ENCODE measurements at places on chromosomes 1 and 21.

- DNase-seq, result no peak
These were observed 579 bp upstream of the GTF2B start for GRCh38 chr1:88891951-88892340.

GRCh38 chr1:179779645-179780272, 36.7 kb downstream of the FAM163A start:
- DNase-seq, result no peak

- DNase-seq, result no peak
These were observed 26.9 kb upstream of the WNT4 start for GRCh38 chr1:22169816-22170215.

DNA sequence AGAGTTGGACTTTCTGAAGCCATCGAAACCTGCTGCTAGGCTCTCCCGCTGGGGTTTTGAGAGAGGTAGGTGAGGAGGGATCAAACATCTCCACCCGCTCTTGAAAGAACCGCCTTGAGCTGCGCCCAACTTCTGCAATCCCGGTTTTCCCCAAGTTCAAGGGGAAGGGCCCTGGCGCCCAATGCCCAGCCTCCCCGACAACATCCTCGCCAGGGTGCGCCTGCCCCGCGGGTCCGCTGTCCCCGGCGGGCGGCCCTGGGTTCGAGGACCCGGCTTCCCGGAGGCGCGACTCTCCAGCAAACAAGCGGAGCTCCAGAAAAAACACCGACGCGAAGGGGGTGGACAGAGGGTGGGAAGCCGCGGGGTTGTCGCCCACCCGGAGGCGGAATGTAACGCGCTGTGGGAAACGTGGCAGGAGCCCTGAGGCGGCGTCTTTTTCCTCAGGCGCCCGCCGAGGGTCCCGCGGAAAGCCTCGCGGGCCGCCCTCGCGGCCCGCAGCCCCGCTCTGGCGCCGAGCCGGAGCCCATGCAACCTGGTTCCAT, 607 bp downstream of the BTG3 start:
- DNase-seq, result no peak

- no peak for DNase-seq
These were observed 16.0 kb downstream of the HTR6 start for GRCh38 chr1:19680644-19681043.

DNA sequence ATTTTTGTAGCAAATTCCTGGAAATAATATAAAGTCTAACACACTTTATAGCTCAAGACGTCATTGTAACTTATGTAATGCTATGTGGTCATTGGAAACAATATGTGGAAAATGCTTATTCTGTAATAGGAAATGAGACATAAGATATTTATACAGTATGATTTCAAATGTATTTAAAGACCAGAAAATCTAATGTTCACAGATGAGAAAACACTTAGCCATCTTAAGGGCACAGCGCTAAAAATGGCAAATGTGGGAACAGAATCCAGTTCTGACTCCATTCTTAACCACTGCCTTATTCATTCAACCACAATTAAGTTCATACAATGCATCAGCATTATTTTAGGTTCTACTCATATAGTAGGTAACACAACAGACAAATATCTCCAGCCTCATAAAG, 12.5 kb downstream of the CSDE1 start:
- no peak for DNase-seq

DNA sequence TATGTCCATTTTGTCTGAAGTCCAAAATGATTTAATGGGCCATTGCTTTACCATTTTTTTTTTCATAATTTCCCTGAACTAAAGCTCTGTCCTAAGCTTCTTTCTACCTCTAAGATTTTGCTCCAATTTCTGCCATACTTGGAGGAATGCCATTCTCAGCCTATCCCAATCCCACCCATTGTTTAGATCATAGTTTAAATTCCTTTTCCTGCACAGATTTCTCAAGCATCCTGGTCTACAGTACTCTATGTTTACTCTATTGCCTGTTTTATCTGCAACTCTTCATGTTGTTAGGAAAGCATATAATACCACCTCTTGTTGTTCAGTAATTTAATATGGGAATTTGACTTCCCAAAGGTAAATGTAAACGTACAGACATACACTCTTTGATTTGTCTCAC, 30.8 kb downstream of the ADAMTS1 start:
- DNase-seq, result no peak

DNA sequence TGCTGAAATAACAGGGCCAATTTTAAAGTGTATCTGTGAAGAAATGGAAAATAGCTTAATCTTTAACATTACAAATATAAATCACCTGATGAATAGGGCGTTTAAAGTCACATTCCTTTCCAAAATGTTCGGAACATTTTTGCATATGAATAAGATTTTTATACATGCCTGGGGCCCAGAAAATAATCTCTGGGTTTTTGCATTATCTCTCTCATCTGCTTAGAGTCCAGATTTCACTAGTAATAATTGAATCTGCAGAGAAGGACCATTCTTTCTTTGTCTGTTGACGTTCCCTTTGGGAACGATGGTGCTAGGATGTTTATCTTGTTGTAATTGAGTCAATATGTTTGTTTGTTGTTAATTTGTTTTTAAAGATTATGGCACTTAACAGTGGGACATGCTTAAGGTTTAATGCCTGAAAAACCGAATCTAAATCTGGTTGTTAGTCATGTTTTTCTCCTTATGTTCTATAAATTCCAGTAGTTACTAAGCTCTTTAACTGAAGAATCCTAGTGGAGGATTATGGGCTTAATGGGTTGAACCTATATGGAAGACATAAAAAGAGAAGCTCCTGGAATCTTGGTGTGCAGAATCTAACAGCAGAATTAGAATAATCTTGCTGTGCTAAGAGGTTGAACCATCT, 140.6 kb downstream of the VPS13D start:
- no peak for DNase-seq

GRCh38 chr1:212691561-212692071, 8.0 kb downstream of the BATF3 start:
- DNase-seq, result no peak

DNA sequence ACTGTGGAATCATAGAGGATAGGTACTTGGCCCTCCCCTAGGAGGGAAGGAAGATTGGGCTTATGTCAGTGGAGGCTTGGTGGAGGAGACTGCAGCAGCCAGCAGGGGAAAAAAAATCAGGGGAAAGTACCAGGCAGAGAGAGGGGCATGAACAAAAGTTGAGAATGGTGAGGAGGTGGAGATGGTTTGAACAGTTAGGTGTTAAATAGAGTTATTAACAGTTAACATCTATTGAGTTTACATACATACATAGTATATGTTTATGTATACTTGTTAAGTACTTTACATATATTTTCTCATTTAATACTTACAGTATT, 136.5 kb upstream of the HNRNPU start:
- DNase-seq, result no peak

- no peak for DNase-seq
These were observed 30.4 kb downstream of the PRRC2C start for GRCh38 chr1:171515741-171516140.

GRCh38 chr1:17890056-17890814, 135.1 kb downstream of the ACTL8 start:
- DNase-seq, result no peak

GRCh38 chr1:151867765-151868411, 14.4 kb upstream of the THEM5 start:
- no peak for DNase-seq

DNA sequence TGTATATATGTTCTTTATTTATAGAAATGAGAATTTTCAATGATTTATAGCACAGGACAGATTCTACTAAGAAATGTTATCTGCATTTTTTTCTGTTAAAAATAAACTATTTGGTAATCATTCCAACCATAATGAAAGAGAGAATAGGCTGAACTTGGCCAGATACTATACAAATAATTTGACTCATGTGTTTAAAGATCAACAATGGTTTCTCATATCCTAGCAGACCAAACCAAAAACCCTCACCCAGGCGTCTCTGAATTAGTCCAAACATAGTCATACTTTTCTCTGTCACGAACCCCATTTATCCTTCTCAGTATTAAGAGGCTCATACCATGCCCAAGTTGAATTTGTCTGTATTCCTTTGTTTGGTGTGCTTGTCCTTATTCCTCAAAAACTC, 40.3 kb downstream of the RPE65 start:
- DNase-seq, result no peak

DNA sequence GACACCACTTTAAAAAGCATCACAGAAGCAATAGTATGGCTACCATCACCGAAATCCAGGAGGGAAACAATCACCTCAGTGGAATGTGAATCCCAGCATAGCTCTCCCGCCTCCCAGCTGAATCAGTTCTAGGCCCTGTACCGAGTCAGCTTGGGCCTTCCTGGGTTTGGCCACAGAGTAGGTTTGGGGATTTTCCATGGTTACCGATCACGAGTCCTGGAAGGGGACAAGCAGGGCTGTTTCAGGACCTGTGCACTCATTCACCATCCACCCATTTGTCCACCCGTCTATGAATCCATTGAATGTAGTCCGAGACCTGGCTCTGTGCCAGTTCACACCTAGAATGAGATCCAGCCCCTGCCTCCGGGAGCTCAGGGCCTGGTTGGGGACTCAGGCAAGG, 94.2 kb downstream of the ARHGEF10L start:
- no peak for DNase-seq

- DNase-seq, result no peak
These were observed 118.9 kb upstream of the SYT6 start for GRCh38 chr1:114272593-114272992.

GRCh38 chr1:175891783-175892309, 148.5 kb upstream of the TNR start:
- no peak for DNase-seq

DNA sequence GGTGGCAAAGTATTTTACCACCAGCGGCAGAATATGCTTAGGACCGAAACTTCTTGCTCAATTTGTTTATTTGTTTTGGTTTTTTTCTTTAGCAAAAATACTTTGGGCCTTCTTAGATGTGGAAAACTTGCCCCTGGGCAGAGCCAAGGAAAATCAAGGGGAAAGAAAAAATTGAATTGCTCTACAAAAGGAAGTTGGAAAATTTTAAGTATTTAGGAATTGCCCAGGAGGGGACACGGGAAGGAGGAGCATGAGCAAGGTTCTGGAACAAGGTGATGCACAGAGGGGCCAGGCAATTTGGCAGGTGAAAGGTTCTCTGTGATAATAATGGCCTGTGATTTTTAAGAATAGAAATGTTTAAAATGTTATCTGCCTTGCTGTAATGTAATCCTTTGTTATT, 28.6 kb downstream of the SGIP1 start:
- no peak for DNase-seq

DNA sequence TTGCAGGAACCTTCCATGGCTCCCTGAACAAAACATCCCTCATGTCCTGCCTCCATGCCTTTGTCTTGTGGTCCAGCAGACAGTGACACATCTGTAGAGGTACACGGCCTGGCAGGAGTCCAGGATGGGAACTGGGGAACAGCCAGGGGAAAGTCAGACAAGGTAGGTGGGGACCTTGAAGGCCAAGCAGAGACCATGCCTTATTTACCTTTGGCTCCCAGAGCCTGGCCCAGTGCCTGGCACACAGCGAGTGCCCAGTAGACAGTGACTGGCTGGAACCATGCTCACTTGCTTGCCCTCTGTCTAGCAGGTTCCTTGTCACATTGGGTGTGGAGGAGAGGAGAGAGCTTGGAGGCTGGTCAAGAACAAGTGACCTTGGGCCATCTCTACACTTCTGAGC, 81.0 kb downstream of the BCAR3 start:
- DNase-seq, result no peak

DNA sequence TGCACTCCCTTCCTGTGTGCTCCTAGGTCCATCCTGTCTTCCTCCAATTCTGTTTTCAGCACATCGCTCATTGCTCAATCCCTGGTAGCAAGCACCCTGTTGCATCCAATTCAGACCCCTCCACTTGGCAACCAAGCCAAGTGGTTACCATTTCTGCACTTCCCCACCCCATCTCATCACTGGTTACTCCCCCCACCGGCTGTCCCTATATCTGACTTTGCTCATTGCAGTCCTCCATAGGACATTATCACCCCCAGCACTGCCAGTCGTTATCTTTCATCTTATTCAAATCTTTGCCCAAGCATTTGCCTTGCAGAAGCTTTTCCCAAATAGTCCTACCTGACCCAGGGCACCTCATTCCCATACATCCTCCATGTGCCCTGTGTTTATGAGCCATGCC, 2.1 kb upstream of the TMEM9 start:
- DNase-seq, result no peak

Measured in DMS 273 treated with DMSO at 0.1 percent for 48 hours (cell line).